NCI-H1417 treated with DMSO at 0.1 percent for 48 hours (cell line): ENCODE measurements at places on chromosomes 12 and 14.

- no peak for DNase-seq
These were observed 118.4 kb downstream of the SUDS3 start for GRCh38 chr12:118494776-118495175.

GRCh38 chr12:62001424-62001823, 258.8 kb upstream of the USP15 start:
- DNase-seq: no peak

GRCh38 chr12:111673503-111673902, 12.3 kb downstream of the BRAP start:
- no peak for DNase-seq

GRCh38 chr12:48936379-48936979, 11.2 kb upstream of the FKBP11 start:
- no peak for DNase-seq

DNA sequence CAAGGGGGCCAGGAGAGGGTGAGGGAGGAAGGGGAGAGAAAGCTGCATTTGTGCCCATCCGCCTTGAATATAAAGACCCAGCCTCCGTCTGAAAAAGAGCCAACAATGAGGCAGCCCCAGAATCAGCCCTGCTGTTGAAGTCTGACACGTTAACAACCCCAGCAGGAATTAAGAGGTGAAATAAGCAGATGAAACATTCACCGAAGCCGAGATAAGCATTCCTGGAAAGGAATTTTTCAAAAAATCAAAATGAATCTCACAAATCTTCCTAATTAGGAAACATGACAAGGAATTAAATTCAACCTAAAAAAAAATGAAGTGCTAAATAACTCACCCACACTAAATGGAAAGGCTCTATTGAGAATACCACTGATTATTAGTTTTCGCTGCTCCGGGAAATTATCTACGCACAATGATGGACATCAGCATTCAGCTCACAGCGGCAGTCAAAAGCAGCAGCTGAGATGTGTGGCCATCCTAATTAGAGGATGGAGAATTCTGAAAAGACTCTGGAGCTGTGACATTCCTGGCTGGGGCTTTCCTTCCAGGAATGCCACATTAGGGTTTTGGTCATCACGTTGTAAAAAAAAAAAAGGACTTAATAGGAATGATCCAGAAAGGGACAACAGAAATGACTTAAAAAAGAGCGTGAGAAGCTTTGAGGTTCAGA, 8.2 kb upstream of the PARP11 start:
- DNase-seq: no peak

- DNase-seq: no peak
These were observed 62.8 kb downstream of the HRK start for GRCh38 chr12:116818341-116818856.

DNA sequence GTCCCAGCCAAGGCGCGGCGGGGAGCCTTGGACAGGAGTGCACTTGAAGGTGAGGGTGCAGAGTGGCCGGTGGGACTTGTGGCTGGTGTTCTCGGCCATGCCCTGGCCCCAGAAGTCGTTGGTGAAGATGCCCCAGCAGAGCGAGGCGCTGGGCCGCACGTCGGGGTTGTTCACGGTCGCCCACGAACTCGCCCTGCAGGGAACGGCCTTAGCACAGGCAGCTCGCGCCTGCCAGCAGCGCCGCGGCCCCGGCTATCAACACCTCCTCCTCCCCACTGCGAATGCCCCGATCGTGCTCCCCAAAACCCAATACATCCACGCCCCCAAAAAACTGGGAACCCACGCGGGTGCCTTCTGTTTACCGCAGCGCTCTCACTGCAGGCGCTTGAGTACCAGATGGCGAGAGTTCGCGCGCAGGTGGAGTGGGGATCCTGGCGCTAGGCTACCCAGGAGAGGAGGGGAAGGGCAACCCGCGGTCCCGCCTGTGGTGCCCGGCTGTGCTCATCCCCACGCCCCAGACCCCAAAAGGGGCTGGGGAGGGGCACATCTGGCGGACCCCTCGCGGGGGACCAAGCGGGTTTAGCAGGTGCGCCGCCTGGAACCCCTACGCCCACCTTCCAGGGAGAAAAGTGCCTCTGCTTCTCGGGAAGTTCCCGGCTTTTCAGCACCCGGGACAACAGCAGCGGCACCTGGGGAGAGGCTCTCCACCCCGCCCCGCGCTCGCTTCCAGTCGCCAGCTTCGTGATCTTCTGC, 386.3 kb upstream of the TMTC1 start:
- DNase-seq: no peak

- DNase-seq: no peak
These were observed 12.9 kb downstream of the ST8SIA1 start for GRCh38 chr12:22321638-22322037.

DNA sequence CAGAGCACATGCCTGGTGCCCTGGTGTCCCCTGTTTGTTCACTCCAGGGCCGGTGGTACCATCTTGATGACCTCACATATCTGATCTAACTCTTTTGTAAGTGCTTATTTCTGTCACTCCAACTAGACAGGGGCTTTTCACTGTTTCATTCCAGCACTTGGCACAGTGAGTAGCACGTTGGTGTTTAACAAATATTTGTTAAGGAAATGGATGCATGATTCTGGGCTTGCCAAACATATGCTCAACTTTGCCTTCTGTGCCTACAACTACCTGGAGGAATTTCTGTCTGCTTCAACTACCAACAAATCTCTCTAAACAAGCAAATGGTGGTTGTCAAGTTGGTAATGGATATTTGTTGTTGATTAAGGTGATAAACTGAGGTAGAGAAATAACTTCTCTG, 31.6 kb downstream of the PDE6H start:
- no peak for DNase-seq

GRCh38 chr12:69431591-69432222, 38.5 kb upstream of the FRS2 start:
- DNase-seq: no peak

DNA sequence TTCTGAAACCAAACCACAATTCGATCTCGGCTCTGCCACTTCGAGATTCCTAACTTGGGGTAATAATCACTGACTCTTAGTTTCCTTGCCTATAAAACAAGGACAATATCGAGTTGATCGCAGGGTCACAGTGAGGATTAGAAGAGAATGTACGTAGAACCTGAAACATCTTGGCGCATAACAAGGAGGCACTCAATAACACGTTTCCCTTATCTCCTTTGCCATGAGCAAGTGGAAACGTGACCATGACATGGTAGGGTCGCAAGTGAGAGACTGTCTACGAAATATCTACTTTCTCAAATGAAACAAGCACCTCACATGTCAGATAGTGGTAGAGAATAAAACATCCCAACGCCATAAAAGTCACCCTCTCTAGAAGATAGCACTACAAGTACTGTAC, 2.3 kb downstream of the DICER1 start:
- no peak for DNase-seq

- DNase-seq: no peak
These were observed 43.1 kb upstream of the CCDC196 start for GRCh38 chr14:66442953-66443571.

DNA sequence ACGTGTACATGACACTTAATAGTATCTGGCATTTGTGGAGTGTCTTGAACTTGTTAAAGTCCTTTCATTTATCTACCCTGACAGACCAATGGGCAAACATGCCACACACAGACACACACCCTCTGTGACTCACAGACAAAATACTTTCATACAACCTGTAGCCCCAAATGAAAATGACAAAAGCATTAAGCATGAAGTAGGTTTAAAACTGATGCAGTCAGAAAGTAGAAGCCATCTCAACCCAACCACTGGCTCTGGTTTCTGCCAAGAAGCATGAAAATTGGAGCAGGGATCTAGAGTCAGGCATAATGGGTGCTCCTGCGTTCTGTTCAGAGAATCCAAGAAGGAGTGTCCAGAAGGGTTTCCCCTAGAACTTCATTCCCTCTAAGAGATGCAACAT, 23.1 kb upstream of the KRT77 start:
- DNase-seq: no peak

DNA sequence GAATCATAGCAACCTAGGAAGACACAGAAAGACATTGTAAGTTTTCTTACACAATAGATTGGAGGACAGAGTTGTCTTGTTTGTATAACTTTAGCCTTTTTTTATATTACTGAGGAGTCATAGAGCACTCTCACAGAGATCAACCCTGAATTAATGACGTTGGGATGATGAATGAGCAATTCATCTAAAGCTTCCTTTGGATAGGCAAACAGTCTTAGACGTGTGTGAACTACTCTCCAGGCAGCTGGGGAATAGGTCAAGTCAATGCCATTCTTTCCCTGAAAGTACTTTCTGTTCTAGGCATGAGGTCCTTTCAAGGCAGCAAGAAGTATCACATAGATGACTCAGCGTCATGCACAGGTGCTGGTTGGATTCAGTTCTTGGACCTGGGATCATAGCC, 369.1 kb upstream of the NOVA1 start:
- no peak for DNase-seq

GRCh38 chr14:52545584-52546317, 6.6 kb downstream of the TXNDC16 start:
- no peak for DNase-seq

DNA sequence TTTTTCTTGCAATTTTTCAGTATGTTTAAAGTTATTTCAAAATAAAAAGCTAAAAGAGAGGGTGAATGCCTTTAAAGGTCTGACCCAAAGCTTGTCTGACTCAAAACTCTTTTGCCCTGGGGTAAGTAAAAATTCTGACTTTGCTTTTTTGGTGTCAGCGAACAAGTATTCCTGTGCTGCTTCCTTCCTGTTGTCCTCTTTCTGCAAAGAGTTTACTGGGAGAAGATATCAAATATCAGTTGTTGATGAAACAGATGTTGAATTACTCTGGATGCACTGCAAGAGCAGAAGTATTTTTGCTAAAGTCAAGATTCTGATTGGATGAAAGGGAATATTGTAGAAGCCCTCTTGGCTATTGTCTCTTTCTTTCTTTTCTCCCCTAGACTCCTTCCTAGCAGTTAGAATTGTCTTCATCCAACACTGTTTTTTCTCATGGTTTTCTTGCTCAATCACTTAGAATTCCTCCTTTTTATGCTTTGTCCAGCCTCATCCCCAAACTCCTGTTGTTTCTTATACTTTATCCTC, 62.0 kb downstream of the DACT1 start:
- no peak for DNase-seq

GRCh38 chr14:19920021-19920657, at the start of gene OR4K5:
Gene OR4K5 (plus strand): TSS chr14:19920607. CDS start chr14:19920607, 0 bp downstream.
- DNase-seq: no peak

DNA sequence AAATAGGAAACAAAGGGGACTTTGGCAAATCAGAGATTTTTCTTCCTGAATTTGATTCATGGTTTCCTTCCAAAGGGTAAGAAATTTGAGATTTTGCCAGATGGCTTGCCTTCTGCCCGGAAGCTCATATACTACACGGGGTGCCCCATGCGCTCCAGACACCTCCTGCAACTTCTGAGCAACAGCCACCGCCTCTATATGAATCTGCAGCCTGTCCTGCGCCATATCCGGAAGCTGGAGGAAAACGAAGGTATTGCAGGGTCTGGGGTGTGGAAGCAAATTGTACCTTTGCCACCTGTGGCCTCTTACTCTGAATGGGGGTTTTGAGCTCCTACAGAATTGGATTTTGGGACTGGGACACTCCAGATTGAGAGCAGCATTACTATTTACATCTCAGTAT, 63.5 kb downstream of the FRMD6 start:
- no peak for DNase-seq

GRCh38 chr12:54564768-54565167, 15.4 kb downstream of the PDE1B start:
- DNase-seq: no peak

- no peak for DNase-seq
These were observed 775.7 kb downstream of the SLC6A15 start for GRCh38 chr12:84136862-84137367.

DNA sequence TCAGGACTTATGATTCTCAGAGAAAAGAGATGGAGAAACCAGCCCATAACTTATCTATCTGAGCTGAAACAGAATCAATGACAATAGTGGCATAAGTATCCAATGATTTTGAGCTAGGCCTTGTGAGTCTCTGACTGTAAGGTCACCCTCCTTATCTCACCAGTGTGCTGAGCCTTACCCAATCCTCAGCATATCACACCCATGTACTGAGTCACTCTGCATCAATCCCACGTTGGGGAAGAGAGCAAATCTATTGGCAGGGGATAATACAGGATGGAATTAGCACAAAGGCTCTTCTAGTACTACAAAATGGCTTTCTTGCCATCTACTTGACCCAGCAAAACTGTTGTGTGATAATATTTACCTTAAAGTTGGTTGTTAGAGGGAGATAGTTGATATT, 997.8 kb downstream of the NRXN3 start:
- DNase-seq: no peak

DNA sequence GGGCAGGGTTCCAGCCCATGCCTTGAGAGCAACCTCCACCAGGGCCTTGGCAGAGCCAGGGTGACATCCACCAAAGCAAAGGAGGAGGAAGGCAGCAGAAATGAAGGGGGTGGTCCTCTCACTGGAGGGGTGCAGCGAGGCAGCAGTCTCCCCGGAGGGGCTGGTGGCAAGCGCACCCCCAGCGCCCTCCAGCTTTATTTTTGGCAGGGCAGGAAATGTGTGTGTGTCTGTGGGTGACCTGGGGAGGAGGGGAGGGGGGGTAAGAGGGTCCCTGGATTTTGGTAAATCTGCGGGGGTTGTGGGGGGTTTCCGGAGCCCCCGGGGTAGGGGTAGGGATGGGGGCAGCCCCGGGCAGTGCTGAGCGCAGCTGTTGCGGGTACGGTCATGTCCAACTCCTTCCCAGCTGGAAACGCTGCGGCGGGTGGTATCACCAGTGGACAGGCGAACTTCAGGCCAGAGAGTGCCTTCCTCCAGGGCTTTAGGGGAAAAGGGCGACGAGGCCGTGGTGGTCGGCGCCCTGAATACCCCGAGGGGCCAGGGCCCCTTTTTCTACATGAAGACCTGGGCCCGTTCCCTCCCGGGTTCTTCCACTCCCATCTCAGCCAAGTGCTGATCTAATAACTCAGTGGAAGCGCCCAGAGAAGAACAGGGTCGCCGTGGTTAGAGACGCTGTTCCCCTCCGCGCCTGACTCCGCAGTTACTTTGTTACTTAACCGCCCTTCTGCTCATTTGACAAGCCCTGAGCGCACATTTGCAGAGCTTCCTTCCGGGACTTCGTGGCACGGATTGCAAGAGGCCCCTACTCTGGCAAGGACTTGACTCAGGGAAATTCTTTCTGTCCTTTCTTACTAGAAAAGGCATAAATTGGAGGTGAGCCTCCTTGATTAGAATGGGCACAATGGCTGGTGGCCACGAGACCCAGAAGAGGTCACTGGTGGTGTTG, 55.2 kb downstream of the FOS start:
- no peak for DNase-seq

GRCh38 chr12:64813723-64814122, 10.7 kb upstream of the TBC1D30 start:
- DNase-seq: no peak

DNA sequence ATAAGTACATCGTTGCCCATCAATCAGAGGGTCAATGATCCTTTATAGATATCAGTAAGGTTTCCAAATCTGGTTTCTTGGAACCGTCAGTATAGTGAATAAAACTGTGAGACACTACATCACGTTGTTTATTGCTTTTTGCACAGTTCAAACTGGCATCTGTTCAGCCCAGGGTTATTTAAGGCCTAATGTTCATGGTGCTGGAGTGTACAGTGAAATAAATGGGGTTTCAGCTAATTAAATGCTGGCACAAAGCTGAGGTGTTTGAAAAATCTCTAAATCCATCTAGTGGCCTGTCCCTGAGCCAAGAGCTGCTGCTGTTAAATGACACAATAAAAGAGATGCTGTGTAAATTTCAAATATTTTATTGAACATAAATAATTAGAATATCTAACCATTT, 69.9 kb downstream of the RPS29 start:
- no peak for DNase-seq
